ENCODE measurements at places on chromosomes 4 and X.

GRCh38 chr4:86043755-86044592 is 315.9 kb downstream of the MAPK10 start:
- no peak for DNase-seq

GRCh38 chr4:114200026-114200425 is 220.6 kb upstream of the ARSJ start:
- DNase-seq: no peak

- no peak for DNase-seq
Observed at GRCh38 chrX:140167551-140167950, 202.2 kb upstream of the CXorf66 start.

GRCh38 chr4:98176531-98176930 is 33.3 kb upstream of the STPG2 start:
- no peak for DNase-seq

DNA sequence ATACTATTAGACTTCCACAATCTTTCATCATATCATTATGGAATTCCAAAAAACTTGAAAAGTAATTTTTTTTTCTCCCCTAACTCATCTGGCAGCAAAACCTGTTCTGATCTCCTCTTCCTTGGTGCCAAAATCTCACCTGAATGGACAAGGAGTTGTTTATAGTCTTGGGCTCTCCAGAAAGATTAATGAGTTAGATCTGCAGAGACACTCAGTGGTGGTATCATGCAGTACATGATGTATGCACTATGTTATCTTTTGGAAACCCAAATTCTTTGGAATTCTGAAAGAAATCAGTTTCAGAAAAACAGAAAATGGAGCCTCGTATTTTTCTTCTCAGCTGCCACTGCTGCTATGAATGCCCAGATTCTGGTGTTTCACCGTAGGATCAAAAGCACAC is 11.7 kb downstream of the GPM6B start:
- DNase-seq: no peak

GRCh38 chr4:40180356-40180755 is 16.5 kb upstream of the RHOH start:
- DNase-seq: no peak

- DNase-seq: no peak
Observed at GRCh38 chr4:176376032-176376614, 56.4 kb downstream of the SPCS3 start.
